ENCODE measurements at places on chromosomes 7 and 10.

DNA sequence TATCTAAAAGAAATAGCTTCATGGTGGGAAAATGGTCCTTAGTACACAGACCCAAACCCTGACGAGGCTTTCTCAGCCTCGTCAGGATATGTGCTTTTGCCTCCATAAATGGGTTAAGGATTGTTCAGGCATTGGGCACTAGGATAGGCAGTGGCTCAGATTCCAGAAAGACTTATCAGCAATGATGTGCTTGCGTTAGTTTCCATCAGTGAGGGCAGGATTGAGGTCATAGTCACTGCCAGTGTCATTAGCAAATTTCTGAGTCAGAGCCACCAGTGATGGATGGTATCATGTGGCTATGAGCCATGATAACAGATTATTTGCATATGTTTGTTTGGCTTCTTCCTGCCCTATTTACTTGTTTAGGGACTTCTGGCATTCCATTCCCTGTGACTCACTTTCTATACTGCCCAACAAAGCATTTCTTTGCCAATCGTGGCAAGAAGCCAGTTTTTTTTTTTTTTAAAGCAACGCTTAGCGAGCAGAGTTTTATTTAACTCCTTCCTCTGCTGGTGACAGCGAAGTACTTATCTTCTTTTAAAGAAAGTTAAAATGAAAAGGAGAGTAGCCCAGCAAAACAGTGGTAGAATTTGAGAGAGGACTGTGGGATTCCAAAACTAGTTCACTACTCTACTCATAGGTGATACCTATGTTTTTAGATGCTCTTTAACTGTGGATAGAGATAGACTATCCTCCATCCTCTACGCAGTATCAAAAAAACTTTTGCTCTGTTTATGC, 44.4 kb downstream of the MYPN start:
- peak; percentile 86 for DNase-seq

GRCh38 chr10:43230101-43230908, 36.6 kb downstream of the RASGEF1A start:
- DNase-seq = no peak

DNA sequence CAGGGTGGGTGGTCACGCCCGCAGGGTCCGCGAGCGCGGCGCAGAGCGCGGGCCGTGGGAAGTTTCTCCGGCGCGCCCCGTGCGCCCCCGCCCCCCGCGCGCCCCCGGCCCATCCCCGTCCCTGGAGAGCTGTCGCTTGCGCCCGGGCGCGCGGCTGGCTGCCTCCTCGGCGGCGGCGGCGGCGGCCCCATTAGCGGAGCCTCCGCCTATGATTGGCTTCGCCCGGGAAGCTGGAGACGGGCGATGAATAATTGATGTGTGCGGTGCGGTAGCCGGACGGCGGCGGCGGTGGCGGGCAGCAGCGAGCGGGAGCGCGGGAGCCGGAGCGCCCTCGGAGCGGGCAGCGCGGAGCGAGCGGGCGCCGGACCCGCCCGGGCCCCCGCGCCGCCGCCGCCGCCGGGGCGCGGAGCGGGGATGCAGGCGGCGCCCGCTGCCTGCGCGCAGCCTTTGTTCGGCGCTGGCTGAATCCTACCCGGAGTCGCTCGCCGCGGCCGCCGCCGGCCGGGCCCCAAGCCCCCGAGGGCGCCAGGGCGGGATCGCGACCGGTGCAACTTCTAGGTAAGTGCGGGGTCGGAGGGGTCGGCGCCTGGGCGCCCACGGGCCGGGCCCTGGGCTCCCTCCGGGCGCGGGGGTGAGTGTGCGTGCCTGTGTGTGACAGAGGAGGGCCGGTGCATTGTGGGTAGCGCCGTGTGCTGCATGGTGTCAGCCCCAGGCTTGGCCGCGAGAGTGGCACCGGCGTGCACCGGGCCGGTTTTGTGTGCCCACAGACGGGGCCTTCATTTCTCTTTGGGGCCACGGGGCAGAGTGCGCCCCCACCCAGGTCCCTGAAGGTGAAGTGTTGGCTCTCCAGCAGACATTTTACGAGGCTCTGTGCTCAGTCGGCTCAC, 103.8 kb upstream of the PPIF start:
- no peak for DNase-seq

DNA sequence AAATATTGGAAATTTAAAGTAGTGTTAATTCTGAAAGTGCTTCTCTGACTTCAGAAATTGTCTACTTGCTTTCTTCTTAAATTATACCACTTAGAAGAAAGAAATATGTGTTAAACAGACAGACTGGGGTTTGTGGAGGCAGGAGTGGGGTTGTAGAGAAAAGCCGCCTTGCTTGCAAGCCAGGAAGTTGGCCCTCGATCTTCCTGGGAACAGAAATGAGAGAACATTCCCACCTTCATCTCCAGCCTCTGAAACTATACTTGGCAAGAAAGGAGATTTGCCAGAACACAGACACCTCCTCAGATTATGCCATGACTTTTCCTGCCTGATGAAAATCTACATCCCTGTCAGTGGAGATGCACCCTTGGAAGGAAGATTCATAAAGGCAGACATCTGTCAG, 171.2 kb upstream of the CHRM2 start:
- DNase-seq = no peak

DNA sequence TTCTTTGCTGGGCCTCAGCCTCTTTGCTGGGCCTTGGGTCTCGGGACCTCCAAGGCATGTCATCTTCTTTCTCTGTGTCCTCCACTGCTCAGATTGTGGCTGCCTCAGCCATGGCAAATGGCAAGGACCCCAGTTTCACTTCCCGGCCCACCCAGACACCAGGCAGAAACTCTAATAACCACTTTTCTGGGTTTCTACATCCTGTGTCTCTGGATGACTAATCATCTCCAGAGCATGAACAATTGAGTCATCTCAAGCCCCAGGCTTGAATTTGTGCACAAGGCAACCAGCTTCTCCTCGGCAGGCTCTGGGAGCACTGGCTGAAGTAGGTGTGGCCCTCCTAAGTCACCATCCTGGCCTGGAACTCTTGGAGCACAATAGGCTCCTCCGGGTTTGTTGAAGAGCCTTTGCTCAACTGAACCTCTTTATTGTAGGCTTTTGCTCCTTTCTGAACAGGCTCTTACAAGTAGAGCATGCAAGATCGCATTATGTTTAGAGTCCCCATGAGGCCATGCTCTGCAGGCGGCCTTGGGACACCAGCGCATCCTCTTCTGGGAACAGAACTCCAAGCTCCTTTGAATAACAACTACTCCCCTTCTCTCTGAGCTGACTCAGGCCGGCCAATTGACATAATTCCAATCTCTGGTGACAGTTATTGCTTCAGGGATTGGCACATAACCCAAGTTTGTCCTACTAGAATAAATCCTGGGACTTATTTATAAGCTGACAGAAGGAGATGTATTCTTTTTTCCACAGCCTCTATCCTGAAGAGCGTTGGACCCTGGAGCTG, 218.1 kb downstream of the WDR11 start:
- no peak for DNase-seq

DNA sequence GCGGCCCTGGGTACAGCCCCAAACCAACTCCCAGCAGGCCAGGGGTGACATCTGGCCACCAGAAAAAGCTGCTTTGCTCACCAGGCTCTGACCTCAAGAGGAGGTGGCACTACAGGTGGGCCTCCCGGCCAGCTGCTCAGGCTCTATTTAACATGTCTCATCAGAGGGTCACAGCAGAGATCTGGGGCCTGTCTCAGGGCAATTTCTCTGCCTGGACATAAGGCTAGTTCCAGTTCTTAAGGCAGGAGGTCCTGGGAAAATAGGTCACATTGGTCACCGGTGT, 88.6 kb downstream of the GFRA1 start:
- DNase-seq = no peak

GRCh38 chr7:79936281-79936983, 198.2 kb upstream of the GNAI1 start:
- DNase-seq = no peak

DNA sequence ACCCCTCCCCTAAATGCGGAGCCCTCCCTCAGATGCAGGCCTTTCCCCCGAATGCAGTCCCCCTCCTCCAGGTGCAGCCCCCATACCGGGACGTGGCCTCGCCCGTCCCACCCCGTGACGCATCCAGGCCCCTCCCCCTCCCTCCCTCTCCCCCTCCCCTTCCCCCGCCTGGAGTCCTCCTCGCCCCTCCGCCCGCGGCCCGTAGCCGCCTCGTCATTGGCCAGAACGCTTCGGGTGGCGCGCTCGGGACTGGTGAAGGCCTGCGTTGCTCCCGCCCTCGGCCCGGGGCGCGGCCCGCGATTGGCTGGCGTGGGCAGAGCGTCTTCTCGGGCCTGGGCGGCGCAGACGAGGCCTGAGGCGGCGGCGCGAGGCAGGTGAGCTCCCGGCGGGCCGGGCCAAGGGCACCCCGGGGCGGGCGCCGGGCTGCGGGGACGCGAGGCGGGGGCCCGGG, 16.0 kb upstream of the SUN1 start:
- DNase-seq = peak; percentile 96

DNA sequence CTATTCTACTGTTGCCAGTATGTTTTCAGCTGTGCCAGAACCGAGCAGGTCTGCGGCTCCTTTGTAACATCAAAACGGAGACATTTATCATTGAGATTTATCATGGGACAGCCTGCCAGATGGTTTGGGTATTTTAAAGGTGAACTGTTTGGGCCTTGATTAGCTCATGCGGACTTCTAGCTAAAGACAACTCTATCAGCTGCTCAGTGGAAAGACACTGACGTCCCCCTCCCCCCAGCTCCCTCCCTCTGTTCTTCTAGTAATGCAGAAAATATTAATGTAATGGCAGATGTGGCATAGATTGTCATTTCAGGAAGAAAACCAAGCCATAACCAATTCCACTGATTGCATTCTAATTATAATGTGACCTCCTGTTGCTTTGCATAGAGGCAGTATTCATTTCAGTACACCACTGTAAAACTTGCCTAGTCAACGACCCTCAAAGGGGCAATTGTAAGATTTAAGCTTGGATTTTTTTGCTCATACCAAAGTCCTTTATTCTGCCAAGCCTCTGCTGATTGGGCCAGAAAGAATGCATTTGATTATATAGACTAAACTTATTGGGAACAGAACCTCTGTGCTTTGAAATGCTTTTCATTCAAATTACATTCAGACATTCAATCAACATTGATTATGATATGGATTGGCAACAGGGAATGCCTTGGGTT, 966.8 kb downstream of the LRMDA start:
- DNase-seq = no peak

- no peak for DNase-seq
Measured at GRCh38 chr10:70558871-70559810, 43.4 kb downstream of the PRF1 start.

GRCh38 chr7:55546814-55547213, 25.5 kb downstream of the VOPP1 start:
- no peak for DNase-seq

- DNase-seq = no peak
Measured at GRCh38 chr7:70565721-70566370, 566.1 kb upstream of the GALNT17 start.

DNA sequence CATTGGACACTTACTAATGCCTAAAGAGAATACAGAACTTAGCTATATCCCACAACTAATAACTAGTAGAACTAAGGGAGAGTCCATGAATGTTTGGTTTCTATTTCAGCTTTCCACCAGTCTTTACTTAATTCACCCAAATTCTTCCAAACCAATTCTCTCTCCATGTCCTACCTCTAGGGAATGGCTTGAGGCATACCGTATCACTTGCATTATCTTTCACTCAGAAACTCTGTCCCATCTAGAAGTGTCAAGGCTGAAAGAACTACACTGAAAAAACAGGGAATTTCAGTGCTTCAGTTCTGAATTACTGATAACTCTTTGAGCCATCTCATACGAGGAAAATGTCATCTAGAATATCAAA, 758 bp downstream of the TMEM168 start:
- DNase-seq = no peak

DNA sequence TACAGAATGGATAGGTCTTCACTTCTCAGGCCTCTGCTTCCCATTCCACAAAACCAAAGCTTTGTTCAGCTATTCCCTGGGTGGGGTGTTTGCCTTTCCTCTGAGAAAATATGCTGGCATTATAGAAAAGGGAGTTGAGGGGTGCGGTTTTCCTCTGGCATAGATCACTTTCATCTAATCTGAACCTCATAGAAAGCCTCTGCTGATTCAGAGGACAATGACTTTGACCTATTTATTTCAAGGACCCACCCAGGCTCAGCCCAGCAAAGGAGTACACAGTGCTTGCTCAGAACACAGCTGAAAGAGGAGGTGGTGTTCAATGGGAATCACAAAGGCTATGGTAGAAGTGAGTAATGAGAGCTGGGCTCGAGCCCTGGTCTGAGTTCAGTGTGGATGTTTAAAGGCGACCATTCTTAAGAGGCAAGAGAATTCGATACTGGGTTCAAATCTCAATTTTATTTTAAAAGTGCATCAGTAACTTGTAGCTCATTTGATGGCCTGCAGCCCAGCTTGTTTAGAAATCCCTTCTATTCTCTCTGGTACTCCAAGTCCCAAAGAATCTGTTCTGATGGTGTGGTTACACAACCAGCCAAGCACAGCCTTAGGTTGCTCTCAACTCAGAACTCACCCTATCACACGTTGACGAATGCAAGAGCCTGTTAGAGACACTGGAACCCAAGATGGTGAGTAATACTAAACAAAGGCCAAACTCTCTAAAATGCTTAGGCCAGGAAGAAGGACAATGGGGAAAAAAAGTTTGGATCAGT, 1012.8 kb downstream of the LRMDA start:
- no peak for DNase-seq

DNA sequence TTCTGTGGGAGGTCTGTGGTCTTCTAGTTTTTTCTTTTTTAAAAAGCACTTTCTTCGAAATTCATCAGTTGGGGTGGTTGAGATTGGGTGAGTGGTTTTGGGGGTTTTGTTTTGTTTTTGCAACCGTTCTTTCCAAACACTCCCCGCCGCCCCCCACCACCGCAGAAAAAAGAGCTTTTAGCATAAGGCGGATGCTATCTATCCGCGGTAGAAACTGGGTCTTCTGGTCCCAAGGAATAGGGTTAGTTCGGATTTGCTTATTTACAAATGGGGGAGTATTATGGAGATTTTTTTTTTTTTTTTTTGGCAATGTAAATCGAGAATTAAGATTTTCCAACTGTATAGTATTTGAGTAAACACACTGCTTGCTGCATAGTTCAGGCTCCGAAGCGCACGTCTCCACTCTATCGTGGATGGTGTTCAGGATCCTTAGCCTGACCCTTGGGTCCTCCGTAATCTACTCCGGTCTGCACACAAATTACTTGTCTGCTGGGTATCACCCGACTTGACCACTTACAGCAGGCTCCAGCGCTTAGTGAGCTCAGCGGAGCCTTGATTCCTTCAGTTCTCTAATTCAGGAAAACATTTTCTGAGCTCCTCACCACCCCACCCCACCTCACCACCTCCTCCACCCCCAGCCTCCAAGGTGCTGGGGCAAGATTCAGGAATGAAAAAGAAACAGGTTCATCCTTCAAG, 757 bp upstream of the NRCAM start:
- no peak for DNase-seq

GRCh38 chr7:30255064-30255769, 29.2 kb upstream of the ZNRF2 start:
- DNase-seq = no peak

Data from fibroblast of skin of left quadriceps (primary cell).